NAMALWA (cell line): ENCODE measurements at places on chromosomes 2 and 18.

GRCh38 chr2:203681978-203682377 lies 24.5 kb upstream of the CD28 start:
- no peak for DNase-seq

- no peak for DNase-seq
Observed at GRCh38 chr2:15561574-15562344, 625 bp upstream of the NBAS start.

DNA sequence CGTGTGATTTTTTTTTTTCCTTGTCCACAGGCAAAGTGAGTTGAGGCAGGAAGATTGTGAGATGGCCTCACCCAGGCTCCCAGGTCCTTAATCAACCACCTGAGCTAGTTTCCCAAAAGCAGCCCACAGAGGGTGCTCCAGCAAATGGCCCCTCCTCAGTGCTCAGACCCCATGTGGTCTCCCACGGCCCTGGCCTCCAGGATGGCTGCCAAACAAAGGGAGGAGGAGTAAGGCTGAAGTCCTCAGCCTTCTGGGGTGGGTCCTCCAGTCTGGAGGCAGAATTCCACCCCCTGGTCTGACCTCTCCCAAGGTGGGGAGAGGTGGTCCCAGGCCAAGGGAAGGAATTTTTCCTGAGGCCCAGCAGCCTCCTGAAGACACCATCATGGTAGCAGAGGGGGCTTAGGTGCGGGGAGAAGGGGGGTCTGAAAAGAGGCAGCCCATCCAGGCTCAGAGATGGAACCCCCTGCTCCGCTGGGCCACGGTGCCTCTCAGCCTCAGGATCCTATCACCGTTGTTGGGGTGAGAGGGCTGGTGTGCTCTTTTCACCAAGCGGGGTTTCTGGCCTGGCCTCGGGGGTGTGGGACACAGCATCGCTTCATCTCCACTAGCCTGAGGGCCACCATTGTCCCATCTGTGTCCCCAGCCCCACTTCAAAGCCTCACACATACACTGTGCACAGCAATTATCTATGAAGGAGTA lies 2.3 kb downstream of the NGEF start:
- DNase-seq: no peak

DNA sequence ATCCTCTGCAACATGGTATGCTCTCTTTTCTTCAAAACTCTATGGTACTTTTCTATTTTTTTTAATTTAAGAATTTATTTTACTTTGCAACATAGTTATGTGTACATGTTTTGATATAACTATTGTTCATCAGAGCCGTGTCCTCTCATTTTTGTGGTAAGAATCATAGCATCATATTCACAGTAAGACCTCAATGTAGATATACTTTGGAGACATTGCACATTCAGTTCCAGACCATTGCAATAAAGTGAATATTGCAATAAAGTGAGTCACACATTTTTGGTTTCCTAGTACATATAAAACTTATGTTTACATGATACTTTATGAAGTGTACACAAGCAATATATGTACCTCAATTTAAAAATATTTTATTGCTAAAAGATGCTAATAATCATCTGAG lies 22.7 kb upstream of the LINC00305 start:
- DNase-seq: no peak

DNA sequence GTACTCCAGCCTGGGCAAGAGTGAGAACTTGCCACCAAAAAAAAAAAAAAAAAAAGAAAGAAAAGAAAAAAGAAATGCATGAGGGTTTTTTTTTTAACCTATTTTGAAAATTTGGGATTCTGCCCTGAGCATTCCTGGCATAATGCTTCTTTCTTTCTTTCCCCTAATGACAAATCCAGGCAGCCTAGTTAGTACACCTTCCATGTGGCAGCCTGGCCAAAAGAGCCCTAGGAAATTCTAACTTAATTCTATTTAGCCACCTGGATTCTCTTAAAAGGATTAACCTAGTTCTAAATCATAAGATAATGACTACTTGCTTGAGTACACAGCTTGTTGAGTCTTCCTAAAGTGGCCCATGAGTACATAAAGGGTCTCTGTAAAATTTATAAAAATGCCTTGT lies 160.1 kb downstream of the THADA start:
- DNase-seq: no peak

DNA sequence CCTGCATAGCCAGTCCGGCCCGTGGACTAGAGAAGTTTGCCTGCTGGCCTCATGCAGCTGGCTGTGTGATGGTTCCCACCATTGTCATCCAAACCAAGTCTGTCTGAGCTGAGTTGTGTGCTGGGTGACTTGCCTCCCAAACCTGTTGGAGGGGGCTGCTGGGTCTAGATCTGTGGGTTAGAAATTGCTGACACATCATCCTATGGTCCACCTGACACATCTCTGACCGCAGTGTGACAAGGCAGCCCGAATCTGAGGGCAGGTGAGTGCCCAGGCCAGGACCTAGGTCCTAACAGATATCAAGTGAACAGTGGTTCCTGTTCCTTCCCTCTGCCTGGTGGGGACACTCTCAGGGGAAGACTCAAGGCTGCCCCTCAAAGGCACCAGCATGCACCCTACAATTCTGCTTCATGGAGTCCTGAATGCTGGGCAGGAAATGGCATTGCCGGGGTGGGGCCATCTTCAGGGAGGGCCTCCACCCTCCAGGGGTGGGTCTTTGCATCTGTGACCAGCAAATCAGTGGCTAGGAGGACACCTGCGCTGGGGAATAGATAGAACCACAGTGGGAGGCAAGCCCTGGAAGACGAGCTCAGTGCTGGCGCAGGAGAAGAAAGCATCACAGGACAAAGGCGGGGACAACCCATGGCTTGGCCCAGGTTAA lies 117.9 kb upstream of the ID2 start:
- DNase-seq: no peak

GRCh38 chr2:241313543-241314095 lies 1.9 kb downstream of the HDLBP start:
- DNase-seq: no peak

- DNase-seq: no peak
Observed at GRCh38 chr18:60122339-60122738, 222.5 kb downstream of the PMAIP1 start.

GRCh38 chr2:83517727-83518368 lies 941.2 kb downstream of the SUCLG1 start:
- peak; percentile 15 for DNase-seq

DNA sequence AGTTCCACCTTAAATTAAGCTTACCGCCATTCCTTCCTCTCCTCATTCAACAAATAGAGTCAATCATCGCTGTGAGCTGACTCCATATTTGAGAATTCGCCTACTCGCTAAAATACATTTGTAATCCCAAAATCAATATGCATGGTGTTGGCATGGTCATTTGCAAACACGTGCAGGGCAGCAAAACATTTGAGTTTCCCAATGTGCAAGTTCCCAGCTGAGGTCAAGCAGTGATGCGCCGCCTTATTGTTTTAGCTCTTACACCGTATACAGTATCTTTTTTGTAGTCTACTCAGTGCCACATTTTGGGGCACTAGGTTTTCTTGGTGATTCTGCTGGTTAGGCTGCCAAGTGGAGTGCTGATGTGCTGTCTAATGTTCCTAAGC lies 73.3 kb upstream of the MGAT4A start:
- DNase-seq: no peak

DNA sequence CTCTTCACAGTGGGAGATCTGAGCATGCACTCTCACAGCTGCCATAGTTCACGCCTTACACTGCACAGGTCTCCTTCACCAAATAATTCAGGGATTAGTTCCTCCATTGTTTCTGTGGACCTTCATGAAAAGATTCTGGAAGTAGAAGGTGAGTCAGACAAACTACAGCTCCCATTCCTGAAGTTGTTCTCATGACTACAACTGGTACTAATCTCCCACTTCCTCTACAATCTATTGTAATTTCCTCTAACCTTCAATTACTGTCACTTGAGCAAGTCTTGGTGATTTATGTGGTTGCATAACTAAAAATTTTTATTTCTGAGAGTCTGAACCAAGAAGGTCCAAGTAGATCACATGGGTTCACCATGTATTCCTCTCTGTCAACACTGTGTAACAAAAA lies 128.7 kb downstream of the XIRP2 start:
- no peak for DNase-seq

DNA sequence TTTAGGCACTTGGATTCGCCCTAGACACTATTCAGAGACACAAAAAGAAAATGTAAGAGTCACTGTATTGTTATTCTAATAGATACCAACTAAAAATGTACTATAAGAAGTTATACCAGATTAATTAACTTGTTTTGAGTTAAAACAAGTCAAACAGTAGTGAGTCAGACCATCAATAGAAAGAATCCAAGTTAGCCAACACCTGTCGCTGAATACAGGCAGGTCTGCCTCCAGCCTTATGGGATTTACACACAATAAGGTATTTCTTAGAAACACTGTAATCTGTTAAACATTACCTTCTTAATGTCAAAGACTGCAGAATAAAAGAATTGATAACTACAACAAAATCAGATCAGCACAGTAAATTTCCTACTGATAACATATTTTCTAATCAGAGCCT lies 181.4 kb downstream of the DYM start:
- no peak for DNase-seq

GRCh38 chr2:207039225-207039624 lies 99.9 kb downstream of the CPO start:
- DNase-seq: no peak

GRCh38 chr2:212882626-212883025 lies 268.8 kb downstream of the IKZF2 start:
- DNase-seq: no peak

DNA sequence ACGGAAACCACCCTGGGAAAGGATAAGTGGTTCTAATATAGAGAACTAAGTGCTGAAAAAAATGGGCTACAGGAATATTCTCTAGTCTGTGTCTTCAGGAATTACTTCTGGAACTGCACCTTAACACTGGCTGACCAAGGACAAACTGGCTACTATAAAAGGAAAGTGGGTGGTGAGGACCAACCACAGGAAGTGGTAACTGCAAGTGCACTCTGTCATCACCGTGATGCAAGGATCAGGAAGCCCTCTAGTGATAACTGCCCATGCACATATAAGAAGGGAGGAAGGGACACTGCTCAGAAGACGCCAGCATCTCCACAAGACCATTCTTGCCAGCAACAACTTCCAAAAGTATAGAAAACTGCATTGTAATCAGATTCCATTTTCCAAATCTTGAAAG lies 424.4 kb upstream of the RGPD4 start:
- peak; percentile 2 for DNase-seq
